ENCODE measurements at places on chromosomes 12 and 14.

- DNase-seq, result no peak
Measured at GRCh38 chr12:8946733-8947132, 2.7 kb downstream of the M6PR start.

GRCh38 chr12:6193853-6194815, 6.1 kb upstream of the CD9 start:
- no peak for DNase-seq

DNA sequence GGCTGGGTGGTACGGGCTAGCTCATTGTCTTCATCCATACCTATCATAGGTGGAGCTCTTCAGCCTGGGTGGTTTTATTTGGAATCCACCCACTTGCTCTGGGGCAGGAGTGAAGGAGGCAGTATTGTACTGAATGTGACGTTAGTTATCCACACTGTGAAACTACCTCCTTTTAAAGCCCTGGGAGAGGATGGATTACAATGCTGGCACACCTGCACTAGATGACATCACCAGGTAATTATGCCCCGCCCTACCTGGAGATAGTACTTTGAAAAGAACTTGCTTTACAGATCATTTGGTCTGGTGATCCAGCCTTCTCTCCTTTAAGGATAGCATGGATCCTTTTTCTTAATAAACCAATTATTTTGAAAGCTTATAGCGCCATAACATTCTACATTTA, 78.0 kb downstream of the B4GALNT3 start:
- DNase-seq, result no peak

DNA sequence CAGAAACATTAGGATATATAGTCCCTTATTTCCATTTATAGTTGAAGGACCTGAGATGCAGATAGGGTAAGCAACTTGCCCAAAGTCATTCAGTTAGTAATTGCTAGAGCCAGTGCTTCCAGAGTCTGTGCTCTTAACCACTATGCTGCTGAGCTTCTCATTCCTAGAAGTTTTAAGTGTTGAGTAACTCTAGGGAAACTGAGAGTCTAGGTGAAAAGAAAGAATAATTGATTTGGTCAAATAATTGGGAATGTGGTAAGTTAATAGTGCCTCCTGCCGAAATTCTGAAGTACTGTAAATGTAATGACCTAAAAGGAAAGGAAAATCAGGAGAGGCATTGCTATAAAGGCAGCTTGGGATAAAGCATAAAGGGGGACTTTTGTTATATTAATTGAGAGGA, 14.1 kb downstream of the PYROXD1 start:
- no peak for DNase-seq

DNA sequence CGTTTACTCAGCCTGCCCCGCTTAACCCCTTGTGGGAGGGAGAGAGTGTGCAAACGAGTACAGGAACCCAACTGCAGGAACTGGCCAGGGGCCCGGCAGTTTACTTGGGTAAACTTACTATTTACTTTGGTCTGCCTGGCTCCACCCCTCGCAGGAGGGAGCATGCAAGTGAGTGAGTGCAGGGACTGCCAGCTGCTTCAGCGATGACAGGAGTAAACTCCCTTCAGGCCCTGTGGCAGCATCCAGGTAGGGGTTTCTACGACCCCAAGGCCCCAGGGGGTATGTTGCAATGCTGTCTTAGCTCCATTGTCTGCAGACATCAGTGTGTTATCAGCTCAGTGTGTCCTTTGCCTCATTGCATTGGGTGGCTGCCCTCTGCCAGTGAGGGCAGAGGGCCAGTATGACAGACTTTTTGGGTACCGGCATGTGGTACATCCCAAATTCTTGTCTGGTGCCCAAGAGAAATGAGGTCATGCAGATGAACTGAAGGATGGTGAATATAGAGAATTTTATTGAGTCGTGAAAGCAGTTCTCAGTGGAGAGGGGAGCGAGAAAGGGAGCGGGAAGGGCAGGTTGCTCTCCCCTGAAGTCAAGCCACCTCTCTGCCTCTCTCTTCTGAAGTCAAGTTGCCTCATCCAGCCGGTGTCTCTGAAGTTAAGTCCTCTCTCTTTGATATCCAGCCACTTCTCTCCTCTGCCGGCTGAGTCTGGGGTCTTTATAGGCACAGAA, 181.8 kb downstream of the FUT8 start:
- DNase-seq, result no peak

DNA sequence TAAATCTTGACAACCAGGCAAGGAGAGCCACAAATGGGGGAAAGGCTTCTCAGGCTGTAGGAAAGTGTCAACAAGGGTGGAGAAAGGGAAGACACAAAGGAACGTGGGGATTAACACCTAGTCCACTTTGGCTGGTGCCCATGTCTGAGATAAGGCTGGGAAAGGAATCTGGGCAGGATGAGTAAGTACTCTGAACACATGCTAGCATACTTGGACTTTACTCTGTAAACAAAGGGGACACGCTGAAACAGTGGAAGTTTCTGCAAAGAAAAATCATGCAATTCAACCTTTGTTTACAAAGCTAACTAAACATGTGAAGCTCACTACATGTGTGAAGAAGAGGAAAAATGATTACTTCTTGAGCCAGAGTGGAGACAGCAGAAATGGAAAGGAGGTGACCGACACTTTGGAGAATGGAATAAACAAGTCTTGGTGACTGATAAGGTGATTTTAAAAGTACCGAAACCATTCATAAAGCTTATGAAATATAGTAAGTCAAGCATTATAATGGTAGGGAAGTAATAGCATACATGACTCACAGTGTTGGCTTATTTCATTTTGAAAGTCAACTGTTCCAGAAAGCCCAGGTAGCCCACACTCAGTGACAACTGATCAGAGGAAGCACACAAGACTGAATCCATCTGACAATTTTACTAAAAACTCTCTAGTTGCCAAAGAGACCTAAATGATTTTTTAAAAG, 13.2 kb downstream of the CPNE8 start:
- no peak for DNase-seq

GRCh38 chr12:88638966-88639760, 58.9 kb upstream of the KITLG start:
- DNase-seq, result no peak

DNA sequence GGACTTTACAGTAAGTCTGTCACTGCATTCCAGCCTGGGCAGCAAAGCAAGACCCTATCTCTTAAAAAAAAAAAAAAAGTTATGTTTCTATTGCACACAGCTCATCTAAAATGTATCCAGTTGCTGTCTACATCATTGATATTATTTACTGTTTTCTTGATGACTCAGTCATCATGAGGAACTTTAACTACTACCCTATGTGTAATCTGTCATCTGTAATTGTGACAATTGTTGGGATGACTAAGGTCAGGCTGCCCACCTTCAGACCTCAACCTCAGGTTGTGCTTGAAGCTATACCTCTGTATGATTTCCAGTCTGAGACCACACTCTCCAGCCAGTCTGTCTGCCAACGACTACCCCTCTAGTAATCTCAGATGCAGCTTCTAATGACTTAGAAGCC, 15.3 kb downstream of the PPP1R13B start:
- DNase-seq, result no peak

- no peak for DNase-seq
Measured at GRCh38 chr12:98998697-98999299, 353.7 kb downstream of the APAF1 start.

GRCh38 chr14:86057018-86057667, 527.2 kb downstream of the FLRT2 start:
- DNase-seq, result no peak

DNA sequence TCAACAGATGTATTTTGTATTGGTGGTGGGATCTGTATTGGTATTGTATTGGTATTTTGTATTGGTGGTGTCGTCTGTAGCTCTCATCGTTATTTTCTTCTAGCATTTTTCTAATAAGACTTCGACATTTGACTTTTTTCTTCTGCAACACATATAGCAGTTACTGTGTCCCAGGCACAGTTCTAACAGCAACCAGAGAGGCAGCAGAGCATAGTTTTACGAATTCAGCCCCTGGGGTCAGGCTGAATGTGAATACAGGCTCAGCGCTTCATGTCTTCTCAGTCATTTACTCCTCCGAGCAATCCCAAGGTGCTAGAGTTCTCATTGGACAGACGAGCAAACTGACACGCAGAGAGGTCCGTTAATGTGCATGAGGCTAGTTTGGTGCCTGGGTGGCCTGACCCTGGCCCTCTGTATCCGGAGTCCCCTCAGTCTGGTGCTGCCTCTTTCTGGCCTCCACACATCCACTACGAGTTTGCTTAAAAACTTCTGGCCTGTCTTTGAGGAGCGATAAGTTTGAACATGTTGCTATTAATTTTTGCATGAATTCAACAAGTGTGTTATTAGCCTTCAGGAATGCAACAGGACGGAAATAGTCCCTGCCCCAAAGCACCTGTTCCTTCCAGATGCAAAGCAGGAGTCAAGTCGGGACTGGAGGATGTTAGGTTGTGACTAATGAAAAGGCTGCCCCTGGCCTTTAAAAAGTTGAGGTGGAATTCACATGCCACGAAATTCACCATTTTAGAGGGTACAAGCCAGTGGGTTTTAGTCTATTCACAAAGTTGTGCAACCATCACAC, 87.0 kb downstream of the GLT1D1 start:
- no peak for DNase-seq

GRCh38 chr14:24264298-24264697, 1.3 kb upstream of the TGM1 start:
- DNase-seq, result no peak

GRCh38 chr14:105793836-105794235, 267.5 kb downstream of the TMEM121 start:
- no peak for DNase-seq

DNA sequence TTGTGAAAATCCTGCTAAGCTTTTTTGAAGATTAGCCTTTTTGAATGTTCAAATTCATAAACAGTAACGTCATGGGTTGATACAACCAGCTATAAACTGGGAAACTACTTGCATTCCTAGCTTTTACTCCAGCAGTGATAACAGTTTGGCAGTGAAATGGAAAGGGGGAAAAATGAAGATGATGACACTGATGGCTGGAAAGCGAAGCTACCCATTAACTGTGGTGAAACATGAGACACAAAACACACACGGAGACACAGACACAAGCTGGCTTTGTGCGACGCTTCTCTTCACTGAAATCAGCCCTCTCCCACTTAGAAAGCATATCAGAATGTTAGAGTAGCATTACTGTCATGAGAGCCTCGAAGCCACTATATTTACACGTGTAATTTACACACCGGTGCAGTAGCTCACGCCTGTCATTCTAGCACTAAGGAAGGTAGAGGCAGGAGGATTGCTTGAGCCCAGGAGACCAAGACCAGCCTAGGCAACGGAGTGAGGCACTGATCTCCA, 15.7 kb downstream of the VPS37B start:
- DNase-seq, result no peak

DNA sequence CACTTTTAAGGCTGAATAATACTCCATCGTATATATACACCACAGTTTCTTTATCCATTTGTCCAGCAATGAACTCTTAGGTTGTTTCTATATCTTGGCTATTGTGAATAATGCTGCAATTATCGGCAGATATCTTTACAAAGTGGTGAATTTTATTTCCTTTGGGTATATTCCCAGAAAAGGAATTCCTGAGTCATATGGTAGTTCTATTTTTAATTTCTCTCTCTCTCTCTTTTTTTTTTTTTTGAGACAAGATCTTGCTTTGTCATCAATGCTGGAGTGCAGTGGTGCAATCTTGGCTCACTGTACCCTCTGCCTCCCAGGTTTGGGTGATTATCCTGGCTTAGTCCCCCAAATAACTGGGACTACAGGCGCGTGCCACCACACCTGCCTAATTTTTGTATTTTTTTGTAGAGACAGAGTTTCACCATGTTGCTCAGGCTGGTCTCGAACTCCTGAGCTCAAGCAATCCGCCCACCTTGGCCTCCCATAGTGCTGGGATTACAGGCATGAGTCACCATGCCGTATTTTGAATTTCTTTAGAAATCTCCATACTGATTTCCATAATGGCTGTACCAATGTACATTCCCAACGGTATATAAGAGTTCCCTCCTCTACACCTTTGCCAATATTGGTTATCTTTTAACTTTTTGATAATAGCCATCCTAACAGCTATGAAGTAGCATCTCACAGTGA, 98.4 kb downstream of the EFCAB11 start:
- no peak for DNase-seq

GRCh38 chr14:39265806-39266524, 32.2 kb downstream of the MIA2 start:
- no peak for DNase-seq

DNA sequence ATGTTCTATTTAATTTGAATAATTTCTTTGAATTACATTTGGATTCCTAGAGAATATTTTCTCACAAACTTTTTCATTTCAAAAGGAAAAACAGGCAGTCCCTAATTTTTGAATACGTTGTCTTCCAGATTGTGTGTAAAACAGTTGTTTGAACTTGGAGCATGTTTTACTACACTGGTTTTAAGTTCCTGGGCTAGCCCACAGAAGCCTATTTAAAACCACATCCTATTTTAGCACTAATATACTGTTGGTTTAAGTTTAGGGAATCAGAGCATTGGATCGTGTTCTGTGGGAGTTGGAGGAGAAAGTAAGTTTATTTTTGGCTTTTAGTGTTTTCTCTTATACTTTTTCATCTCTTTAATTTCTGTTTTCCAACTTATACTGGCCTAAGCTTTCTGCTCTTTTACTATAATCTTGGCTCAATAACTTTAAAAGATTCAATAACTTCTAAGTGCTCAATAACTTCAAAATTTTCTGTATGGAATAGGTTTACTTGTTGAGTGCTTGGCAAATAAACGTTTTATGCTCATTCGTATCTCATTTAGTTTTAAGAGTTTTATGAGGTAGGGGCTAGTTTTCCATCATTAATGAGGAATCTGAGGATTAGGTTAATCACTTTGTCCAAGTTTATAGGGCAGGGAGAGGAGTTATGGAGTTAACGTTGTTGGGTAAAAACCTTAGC, 14.9 kb downstream of the LEMD3 start:
- DNase-seq, result no peak

GRCh38 chr14:106372870-106373652, 846.7 kb downstream of the TMEM121 start:
- no peak for DNase-seq

DNA sequence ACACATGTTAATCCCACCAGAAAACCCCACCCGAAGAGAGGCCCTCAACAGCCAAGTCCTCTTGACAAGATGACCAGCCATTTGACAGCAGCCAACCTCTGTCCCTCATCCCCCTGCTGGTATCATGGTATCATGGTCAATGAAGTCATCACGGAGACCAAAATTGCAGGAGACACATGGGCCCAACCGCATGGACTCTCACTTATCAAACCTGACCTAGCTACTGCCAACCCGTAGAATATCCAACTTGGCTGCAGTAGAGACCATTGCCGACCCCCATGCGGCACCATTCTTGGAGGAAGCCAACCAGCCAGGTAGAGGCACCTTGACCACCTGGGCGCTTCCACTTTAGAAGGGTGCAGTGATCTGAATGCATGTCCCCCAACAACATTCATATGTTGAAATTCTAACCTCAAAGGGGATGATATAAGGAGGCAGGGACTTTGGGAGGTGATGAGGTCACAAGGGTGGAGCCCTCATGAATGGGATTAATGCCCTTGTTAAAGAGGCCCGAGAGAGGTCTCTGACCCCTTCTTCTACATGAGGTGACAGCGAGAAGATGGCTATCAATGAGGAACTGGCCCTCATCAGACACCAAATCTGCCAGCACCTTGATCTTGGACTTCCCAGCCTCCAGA, 33.3 kb downstream of the DIO3 start:
- DNase-seq, result no peak

DNA sequence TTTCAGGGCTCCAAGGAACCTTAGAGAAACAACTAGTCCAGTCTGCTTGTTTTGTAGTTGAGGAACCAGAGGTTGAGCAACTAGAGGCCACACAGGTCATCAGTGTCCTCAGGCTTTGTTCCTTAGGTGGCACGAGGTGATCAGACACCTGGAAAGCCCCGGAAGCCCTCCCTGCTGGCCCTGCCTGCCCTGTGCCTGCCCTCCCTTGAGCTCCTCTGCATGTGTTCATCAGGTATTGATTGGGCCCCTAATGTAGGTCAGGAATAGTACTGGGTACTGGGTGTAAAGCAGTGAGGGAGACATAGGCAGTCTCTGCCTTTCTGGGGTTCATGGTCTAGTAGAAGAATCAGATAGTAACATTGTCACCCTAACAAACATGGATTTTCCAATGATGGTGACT, 114.3 kb downstream of the TSPAN9 start:
- no peak for DNase-seq
